G401 (cell line): ENCODE measurements at places on chromosomes 1 and 21. TPM values are rescaled to one million over a fixed set of nuclear protein-coding genes. Genes with fewer than 3 reads are reported as not detected.

The SOAT1 gene
- total RNA-seq = 19.8 and 41.8 TPM in 2 replicates

The C21orf58 gene
- 7.9 and 8.2 TPM in 2 replicates for total RNA-seq

The RAB3B gene
- total RNA-seq = 2.3 and 3.0 TPM in 2 replicates

The BMP8B gene
- 1.4 and 1.8 TPM in 2 replicates for total RNA-seq

The SYT14 gene
- 37.5 and 58.0 TPM in 2 replicates for total RNA-seq

The OR2M3 gene
- total RNA-seq = not detected in 2 replicates

The REN gene
- not detected in 2 replicates for total RNA-seq

The KRTAP13-2 gene
- not detected in 2 replicates for total RNA-seq

The OR2AK2 gene
- total RNA-seq = not detected in 2 replicates

The FALEC gene
- total RNA-seq = 2.2 TPM in 1 of 2 replicates, not detected in the other

The HSF2BP gene
- 5.3 and 9.1 TPM in 2 replicates for total RNA-seq

The AQP10 gene
- total RNA-seq = 0.24 TPM in 1 of 2 replicates, not detected in the other

The OR6K3 gene
- total RNA-seq = not detected in 2 replicates

The NPPB gene
- not detected in 2 replicates for total RNA-seq

The MIXL1 gene
- not detected in 2 replicates for total RNA-seq

The SDC3 gene
- total RNA-seq = 23.0 and 26.6 TPM in 2 replicates

The PTCH2 gene
- total RNA-seq = 0.18 and 0.27 TPM in 2 replicates

The NUP210L gene
- total RNA-seq = not detected in 2 replicates

The FAM163A gene
- not detected in 2 replicates for total RNA-seq

The GPR153 gene
- total RNA-seq = 3.3 and 4.5 TPM in 2 replicates

The CCDC181 gene
- total RNA-seq = not detected in 2 replicates

The PTGER3 gene
- not detected in 2 replicates for total RNA-seq

The TMEM125 gene
- not detected in 2 replicates for total RNA-seq

The ERICH3 gene
- not detected in 2 replicates for total RNA-seq

The SEC22B gene
- 4.9 and 5.1 TPM in 2 replicates for total RNA-seq

The CTTNBP2NL gene
- 13.2 and 14.8 TPM in 2 replicates for total RNA-seq

The PRMT6 gene
- 146 and 166 TPM in 2 replicates for total RNA-seq

The A3GALT2 gene
- total RNA-seq = not detected in 2 replicates

The LENEP gene
- total RNA-seq = 0.74 TPM in 1 of 2 replicates, not detected in the other

The TTC34 gene
- 0.17 TPM in 1 of 2 replicates, not detected in the other for total RNA-seq

The UFC1 gene
- total RNA-seq = 70.8 and 72.9 TPM in 2 replicates
